Testis (tissue), 5 donors: ENCODE measurements at places on chromosomes 13 and 19.

GRCh38 chr13:101512650-101513049 is 60.2 kb downstream of the ITGBL1 start:
- DNase-seq = no peak

- DNase-seq = no peak
Observed at GRCh38 chr19:55147545-55148251, 1.3 kb downstream of the TNNT1 start.

- DNase-seq = no peak
Observed at GRCh38 chr19:40630571-40631160, 29.5 kb downstream of the LTBP4 start.

- DNase-seq = peak; percentile 29
Observed at GRCh38 chr19:17049711-17050280, 23.2 kb upstream of the CPAMD8 start.

DNA sequence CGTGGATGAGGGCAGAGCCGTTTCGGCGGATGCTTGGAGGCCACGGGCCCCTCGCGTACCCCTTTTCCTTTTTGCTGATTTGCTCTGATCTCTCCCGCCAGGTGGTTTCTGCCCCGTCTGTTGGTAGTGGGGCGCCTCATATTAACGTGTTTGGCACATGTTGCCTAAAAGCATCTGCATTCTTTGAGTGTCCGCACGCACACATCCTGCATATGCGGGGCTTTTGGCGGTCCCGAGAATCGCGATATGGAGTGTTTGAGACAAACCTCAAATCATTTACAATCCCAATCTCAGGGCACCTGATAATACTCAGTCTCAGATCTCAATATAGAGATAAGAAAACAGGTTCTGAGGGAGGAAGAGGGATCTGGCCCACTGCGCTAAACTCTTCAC is 809 bp downstream of the U2AF2 start:
- no peak for DNase-seq

GRCh38 chr13:74201530-74201929 is 67.3 kb upstream of the KLF12 start:
- DNase-seq = no peak

- no peak for DNase-seq
Observed at GRCh38 chr19:38655148-38655824, 7.8 kb downstream of the ACTN4 start.

GRCh38 chr13:113656003-113656588 is 1.9 kb downstream of the ATP4B start:
- no peak for DNase-seq

DNA sequence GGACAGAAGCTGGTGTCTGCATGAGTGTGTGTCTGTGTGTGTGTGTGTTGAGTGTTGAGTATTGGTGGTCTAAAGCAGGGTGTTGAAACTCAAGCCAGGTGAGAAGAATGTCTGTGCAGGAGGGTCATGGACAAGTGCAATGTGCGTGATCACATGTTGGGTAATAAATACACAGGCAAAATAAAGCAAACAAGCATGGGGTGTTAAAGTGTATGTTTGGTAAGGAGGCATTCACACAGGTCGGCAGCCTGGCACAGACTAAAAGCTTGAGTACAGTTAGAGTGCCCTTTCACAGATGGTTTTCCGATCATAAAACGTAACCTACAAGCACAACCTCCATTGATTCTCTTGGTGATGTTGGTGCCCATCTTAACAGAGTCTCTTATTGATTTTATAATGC is 476.9 kb upstream of the KLHL1 start:
- no peak for DNase-seq

DNA sequence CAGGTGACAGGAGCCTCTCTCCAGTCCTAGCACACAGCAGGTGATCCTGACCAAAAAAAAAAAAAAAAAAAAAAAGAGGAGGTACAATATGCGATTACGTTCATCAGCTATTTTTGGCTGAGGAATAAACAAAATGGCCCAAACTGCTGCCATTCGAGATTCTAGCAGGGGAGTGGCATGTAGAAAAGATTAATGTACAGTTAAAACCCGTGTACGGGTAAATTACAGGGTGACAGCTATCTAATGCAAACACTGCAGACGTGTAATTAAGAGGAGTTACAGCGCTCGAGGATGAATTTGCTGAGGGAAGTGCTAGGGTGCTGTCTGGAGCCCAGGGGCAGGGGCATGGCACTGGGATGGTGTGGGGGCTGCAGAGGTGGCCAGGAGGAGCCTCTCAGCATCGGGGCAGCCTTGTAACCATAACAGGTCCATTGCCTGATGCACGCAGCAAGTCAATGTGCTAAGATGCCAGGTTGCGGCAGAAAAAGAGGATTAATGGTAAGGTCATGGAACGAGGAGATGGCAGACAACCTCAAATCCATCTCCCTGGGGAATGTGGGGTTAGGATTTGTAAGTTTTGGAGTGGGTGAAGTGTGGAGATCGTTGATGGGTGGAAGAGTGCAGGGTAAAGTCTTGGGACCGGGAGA is 17.4 kb downstream of the CHST8 start:
- no peak for DNase-seq

GRCh38 chr13:69389899-69390298 is 717.7 kb upstream of the ATXN8OS start:
- DNase-seq = no peak
